ENCODE measurements at places on chromosomes 1 and 21. TPM values are rescaled to one million over a fixed set of nuclear protein-coding genes. Genes with fewer than 3 reads are reported as not detected.

CHIA gene
- polyA plus RNA-seq, result not detected

TMCO4 gene
- 16.1 TPM for polyA plus RNA-seq

MROH9 gene
- not detected for polyA plus RNA-seq

PIK3CD gene
- 5.3 TPM for polyA plus RNA-seq

SLFNL1 gene
- polyA plus RNA-seq, result 0.36 TPM

OR2L5 gene
- not detected for polyA plus RNA-seq

CYP4Z1 gene
- 0.44 TPM for polyA plus RNA-seq

ELF3 gene
- polyA plus RNA-seq, result 35.2 TPM
